ENCODE measurements at places on chromosomes 13 and 19.
A peak's percentile ranks its signal among the peaks of the same experiment; 100 is the strongest.

DNA sequence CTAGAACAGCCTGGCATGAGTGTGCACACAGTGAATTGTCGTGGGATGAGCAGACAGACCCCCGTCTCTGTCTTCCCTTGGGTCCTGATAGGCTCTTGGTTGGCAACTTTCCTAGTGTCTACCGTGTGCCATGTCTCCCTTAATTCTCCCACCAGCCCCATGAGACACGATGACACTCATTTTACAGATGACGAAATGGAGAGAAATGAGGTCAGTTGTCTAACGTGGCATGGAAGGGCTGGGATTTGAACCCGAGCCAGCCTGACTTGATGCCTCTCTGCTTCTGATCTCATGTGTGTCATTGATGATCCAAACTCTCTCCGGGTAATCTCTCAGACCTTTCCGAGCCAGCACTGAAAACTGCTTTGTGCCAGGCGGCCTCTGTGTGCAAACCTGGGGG is 8.4 kb upstream of the KLK14 start:
- DNase-seq = no peak

DNA sequence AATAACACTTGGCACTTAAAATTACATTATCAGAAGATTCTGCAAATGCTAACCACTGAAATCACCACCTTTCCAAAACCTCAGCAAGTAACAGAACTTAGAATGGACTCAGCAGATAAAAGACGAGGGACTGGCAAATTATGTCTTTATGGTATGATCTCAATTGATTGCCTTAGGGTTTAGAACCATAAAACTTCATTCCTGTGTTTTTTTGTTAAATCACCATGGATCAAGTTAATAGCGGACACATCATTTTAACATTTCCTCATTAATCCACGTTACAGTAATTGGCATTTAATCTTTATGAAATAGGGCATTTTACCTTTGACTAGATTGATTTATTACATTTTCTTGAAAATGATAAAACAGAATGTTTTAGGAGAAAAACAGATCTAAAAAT is 2070.3 kb downstream of the PCDH9 start:
- no peak for DNase-seq

DNA sequence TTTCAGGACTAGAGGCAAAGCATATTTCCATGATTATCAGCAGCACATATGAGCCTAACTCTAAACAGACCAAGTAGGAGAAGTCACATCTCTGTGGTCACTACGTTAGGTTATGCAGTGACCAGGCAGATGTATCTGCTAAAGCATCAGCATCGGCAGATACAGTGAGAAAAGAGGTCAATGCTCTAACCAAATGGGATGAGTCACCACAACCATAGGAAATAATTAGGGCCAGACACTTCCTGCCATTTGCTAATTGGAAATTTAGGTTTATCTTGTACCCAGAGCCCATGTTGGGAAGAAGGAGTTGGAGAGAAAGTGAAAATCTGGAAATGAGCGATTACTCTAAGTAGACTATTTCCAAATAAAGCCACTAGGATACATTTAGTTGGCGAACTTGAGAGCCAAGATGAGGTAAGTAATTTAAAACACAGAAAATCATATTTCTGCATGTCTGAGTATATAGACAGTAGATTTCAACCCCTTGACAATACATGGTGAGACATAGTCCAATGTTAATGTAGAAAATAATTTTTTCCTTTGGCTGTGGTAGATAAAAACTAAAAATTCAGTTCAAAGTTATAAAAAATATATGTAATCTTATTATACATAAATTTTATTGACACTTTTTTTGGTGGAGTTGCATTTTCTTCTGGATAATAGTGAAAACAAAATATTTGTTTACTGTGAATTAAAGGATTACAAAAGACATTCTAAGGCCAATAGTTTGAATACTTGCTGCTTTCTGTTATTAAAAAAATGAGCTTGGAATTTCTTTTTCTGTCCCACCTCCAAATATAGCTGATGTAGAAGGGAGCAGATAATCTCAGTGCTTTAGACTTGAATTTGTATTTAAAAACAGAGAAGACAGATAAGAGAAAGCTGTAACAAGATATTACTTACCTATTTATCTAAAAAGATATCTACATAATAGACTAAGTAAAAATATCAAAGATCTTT is 104.4 kb upstream of the CSNK1A1L start:
- DNase-seq = no peak

DNA sequence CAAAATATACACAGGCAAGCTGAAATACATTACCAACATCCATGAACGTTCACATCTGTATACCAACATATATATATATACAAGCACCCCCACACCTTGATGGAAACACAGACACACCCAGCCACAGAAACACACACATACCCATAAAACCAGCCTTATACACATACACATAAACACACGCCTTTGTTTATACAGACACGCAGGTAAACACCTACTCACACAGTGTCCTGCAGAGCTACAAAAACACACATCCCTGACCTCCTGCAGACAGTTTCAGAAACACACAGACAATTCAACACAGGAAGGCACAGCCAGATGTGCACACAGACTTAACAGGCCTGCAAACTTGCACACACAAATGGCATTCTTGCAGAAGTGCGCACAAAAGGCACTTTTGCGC is 21.3 kb upstream of the IRGC start:
- no peak for DNase-seq

GRCh38 chr19:11387162-11388034 is 3.3 kb upstream of the EPOR start:
- no peak for DNase-seq

DNA sequence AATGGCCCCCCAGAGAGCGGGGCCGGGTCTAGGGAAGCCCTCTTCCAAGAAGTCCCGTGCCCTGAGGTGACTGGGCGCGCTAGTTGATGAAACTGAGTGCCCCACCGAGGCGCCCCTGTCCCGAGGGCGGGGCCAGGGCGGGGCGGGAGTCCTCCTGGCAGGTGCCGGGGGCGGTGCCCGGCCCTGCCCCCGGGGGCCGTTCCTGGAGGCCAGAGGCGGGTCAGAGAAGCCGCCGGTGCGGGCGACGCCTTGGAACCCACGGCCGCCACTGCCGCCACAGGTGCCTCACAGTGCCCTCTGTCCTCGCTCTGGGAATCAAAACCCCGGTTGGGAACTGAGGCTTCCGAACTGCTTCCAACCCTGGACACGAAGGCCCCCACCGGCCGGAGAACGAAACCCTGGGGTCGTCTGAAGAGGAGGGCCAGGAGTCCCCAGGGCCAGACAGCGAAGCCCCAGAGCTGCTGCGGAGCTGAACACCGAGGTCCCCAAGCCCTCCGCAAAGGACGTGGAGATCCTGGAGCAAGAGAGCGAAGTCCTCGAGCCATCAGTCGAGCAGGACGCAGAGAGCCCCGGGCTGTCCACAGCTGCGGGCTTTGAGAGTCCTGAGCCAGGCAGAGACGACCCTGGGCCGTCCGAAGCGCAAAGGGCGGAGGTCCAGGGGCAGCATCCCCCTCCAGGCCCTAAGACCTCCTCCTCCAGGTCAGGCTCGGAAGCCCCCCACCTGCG is at the start of gene MISP3:
MISP3 (plus strand) TSS at position 252 of the 726 bp plus-strand sequence. CDS start 524 bp downstream, outside the sequence.
- peak; percentile 60 for DNase-seq

Data from cerebellar cortex (tissue), 1 donor.